ENCODE measurements at places on chromosomes 2 and 18.

DNA sequence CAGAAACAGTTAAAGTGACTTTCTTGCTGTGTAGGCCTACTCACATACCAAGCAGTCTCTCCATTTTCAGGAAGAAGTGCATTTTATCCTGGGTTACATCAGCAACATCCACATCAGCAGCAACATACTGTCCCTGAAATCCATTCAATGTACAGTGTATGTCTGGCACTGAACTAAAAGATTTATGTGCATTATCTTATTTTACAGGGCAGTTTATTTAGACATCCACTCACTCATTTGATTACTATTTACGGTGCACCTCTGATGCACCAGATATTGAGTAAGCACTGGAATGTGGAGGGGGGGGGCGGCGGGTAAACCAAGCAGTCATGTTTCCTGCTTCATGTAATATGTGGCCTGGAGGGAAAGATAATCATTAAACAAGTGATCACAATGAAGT lies 1128.2 kb downstream of the BCL11A start:
- DNase-seq, result no peak

DNA sequence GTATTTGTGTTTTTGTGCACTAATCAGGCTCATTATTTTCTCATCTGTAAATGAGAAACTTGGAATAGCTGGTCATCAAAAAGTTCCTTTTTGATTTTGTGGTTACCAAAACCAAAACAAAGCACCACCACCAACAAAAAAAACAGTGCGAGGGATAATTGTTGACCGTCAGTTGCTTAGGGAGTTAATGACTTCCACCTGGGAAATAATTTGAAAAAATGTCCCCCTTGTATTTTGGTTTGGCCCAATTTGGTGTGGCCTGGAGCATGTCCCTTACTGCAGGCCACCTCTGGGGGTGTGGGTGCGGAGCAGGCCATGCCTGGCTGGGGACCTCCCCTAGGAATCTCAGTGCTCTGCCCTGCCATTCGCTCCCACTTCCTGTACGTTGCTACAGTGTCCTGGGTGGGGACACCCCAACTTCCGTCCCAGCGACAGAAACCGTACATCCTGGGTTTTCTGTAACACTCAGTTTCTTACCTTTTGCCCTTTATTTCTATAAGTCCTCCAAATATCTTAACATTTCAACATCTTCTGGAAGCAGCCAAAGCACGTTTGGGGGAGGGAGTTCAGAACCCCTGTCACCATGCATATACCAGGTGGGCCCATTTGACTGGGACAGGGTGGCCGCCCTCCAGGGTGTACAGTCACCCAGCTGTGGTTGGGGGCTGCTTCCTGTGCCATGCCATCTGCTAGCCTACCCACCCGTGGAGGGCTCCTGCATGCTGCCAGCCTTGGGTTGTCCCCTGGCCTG lies 31.3 kb downstream of the NCK2 start:
- DNase-seq, result peak; percentile 53

DNA sequence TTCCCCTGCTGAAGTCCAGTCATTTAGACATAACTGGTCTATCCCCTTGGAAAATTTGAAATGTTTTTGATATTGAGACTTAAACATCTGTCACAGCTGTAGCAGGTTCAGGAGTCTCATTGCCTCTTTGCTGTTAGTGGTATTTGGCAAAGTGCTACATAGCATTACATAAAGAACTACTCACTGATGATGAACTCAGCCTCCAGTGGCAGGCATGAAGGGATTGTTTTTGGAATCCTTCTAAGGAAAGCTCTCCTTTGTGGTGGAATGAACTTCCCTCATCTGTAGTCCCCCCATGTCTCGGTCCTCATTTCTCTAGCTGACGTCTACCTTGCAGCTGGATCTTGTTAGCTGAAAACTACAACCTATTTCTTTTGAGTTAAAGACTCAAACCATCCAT lies 111.6 kb downstream of the TACR1 start:
- DNase-seq, result no peak

GRCh38 chr2:203951366-203951902 lies 14.9 kb downstream of the ICOS start:
- DNase-seq, result no peak

DNA sequence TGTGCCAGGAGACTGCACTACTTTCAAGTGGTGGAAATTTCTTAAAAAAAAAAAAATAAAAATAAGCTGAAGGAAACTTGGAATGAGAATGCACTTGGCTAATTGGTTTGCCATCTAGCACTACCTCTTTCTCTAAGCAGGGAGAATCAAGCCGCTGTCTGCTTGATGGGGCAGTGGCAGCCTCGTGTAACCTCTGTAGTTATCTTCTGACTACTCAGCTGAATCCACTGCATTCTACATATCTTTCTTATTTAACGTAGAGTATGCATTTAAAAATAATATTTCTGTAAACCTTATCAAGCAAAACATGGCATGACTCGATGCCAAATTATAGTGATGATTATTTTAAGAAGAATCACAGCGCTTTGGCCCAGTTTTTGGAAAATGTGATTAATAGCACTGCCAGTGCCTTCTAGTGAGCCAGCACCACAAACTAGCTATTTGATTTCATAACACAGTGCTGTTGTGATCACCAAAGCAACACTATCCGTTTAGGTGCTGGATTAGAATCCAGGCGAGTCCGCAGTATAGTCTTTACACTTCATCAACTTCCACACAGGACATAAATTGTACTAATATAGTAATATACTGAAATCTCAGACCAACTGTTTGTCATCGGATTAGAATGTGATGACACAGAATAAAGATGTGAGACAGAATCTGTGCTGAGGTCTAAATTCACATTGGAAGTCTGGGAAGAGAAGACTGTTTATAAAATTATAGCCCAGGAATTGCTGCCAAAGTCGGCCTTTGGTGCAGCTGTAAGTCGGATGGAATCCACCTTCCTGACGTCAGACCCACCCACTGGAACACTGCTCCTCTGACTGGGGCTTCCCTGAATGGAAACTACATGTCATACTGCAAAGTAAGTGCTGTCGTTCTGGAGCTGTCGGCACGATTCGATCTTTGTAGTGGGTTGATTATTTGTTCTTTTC lies 136.5 kb upstream of the ETAA1 start:
- DNase-seq, result no peak

- DNase-seq, result no peak
Observed at GRCh38 chr2:73870084-73870483, 22.7 kb upstream of the ACTG2 start.

GRCh38 chr2:22817197-22817596 lies 567.8 kb upstream of the KLHL29 start:
- DNase-seq, result no peak

GRCh38 chr2:221385716-221386115 lies 186.4 kb downstream of the EPHA4 start:
- DNase-seq, result no peak

GRCh38 chr2:39942950-39943349 lies 163.9 kb upstream of the THUMPD2 start:
- peak; percentile 22 for DNase-seq

- DNase-seq, result no peak
Observed at GRCh38 chr18:40365526-40365925, 1589.5 kb upstream of the PIK3C3 start.

GRCh38 chr2:124704071-124704925 lies 679.2 kb downstream of the CNTNAP5 start:
- no peak for DNase-seq

DNA sequence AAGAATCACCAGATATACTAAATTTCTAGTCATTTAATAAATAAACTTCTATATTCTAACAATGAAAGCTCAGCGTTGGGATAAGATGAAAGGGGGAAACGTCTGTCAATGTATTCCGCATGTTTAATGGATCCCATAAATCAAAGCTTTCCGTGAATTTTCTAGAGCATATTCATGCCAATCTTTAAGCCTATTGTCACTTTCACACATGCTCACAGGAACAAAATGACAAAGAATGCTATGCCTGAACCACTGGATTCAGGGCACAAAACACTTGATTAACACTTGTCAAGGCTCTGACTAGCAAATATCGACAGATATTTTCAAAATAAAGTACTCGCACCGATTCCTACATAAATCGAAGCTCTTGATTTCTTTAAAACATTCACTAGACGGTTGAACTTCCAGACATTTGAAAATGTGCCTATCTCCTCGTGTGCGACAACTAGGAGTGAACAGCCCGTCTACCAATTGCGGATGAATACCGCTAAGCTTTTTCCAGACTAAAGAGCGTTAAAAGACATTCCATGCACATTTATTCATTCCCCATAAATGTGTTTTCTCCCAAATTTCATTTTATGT lies 1.8 kb downstream of the TLK1 start:
- peak; percentile 36 for DNase-seq

DNA sequence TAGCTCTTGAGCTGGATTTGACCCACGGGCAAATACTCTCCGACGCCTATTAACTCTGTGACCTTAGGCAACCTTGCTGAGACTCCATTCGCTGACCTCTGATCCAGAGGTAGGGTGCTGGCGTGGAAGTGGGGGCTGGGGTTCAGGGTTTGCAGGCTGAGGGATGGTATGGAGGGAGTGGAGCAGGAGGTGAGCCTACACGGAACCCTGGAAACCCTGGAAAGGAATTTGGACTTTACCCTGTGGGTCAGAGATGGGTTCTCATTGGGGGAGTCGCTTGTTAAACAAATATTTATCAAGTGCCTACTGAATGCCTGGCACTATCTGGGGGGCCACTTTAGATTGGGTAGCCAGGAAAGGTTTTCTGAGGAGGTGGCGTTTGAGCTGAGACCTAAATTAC lies 58.2 kb upstream of the FZD7 start:
- no peak for DNase-seq

DNA sequence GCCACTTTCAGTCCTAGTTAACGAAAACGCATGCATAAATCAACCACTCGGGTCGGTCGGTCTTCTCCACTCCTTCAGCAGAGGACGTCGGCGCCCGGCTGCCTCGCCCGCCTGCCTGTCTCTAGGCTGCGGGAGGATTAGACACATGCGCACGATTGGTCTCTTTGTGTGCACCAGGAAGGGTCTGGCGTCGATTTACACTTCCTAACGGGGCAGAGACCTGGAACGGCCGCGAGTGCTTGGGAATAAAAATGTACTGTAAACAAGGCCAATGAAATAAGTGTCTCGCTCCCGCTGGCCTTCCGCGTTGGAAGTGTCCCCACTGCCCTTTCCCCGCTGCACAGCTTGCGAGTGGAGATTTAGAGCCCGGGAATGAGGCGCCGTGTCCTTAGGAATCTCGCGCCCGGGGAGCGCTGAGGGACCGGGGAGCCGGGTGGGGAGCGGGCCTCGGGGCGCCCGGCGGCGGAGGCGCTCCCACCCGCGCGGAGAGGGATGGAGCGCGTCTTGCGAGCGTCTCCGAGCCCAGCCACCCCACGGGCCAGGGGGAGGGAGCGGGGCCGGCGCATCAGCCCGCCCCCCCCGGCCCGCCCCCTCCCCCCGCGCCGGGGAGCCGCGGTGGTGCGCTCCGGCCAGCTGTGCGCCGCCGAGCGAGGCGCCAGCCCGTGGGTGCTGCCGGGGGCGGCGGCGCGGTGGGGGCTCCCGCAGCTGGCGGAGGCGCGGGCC lies at the start of gene DOK6:
DOK6 (plus strand) TSS at position 636 of the 723 bp plus-strand sequence.
- peak; percentile 82 for DNase-seq

DNA sequence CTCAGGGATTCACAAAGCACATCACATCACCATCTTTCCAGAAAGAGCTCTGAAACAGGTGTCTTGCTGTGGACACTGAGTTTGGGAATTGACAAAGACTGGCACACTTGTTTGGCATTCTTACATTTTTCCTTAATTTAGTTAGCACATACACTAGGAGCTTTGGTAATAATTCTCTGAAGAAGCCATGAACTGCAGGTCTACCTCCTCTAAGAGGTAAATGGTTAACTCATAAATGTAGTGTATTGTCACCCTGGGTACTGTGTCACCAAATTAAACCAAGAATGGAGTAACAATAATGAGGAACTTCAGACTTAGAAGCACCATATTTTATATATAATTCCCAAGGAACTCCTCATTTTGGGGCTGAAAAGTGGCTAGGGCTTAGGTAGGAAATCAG lies 22.6 kb downstream of the EIF4E2 start:
- no peak for DNase-seq

GRCh38 chr2:59034837-59035236 lies 793.7 kb upstream of the FANCL start:
- DNase-seq, result no peak

- DNase-seq, result no peak
Observed at GRCh38 chr2:11568436-11568835, 34.6 kb downstream of the GREB1 start.

GRCh38 chr2:136115183-136115761 lies 2.7 kb downstream of the CXCR4 start:
- no peak for DNase-seq

DNA sequence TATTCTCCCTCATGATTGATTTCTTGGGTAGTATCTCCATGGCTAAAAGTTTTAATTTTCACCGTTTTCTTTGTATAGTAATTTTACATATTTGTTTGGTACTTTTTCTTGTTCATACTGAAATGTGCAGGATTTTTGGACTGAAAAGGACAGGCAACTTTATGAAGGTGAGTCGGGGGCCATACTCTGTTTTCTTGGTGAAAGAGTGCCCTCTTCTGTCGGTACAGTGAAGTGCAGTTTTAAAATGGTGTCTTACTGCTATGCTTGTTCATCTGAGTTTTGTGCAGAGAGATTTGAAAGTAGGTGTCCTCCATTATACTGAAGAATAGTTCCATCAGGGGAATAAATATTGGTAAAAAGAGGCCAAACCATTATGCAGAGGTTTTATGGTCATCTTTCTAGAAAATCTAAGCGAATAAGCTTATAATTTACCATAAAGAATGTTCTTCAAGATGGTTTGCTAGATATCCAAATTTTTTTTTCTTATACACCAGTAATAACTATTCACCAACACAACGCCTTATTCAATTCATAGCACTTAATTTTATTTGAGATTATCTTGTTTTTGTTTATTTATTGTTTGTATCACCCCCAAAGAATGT lies 8.7 kb upstream of the SERPINB13 start:
- DNase-seq, result peak; percentile 76

GRCh38 chr18:77422974-77423867 lies 173.6 kb downstream of the GALR1 start:
- no peak for DNase-seq

GRCh38 chr18:76368271-76368670 lies 126.8 kb downstream of the ZNF516 start:
- DNase-seq, result no peak

DNA sequence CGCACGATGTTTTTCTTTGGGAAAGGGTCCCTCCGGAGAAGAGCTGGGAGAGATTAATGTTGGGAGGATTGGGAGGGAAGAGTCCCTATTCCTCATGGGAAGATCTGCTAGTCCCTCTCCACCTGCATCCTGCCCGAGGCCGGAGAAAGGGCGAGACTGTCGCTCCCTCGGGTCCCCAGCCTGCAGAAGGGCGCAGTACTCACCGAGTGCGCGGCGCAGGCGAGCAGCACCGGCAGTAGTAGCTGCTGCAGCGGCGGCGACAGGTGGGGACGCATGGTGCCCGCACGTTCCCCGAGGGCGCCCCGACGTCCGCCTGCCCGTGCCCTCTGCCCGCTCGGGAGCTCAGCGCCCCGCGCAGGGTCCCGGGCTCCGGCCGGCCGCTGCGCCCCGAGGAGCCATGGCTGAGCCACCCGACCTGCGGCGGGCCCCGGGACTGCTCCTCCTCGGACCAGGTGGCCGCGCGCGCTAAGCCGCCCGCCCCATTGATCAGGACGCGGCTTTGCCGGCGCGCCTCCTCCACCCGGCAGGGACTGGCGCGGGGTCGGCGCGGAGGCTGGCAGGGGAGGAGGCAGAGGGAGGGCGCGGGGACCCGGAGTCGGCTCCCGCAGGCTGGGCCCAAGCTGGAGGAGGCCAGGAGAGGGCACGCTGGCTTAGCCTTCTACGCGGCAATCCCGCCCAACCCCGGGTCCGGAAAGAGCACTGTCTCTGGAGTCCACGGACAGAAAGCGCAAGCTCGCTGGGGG lies at the start of gene SCTR:
SCTR (minus strand) TSS at position 532 of the 743 bp plus-strand sequence; CDS start at position 275, 257 bp downstream.
- DNase-seq, result peak; percentile 47

- peak; percentile 71 for DNase-seq
Observed at GRCh38 chr2:206452750-206453149, 9.4 kb downstream of the ADAM23 start.

Measured in NCI-H1417 (cell line).